Muscle of arm (tissue), 14 donors: ENCODE measurements at places on chromosomes 7 and 10. TPM values are rescaled to one million over a fixed set of nuclear protein-coding genes. Genes with fewer than 3 reads are reported as not detected.

The GOT1 gene
- 36.5 TPM for polyA plus RNA-seq

The KCNIP2 gene
- 5.1 TPM for polyA plus RNA-seq

The RAMP3 gene
- 4.4 TPM for polyA plus RNA-seq

The FAS gene
- 8.3 TPM for polyA plus RNA-seq

The GPR15LG gene
- not detected for polyA plus RNA-seq

The PRKCQ gene
- polyA plus RNA-seq, result 14.9 TPM

The ELAPOR2 gene
- 6.6 TPM for polyA plus RNA-seq

- no peak for DNase-seq
Measured at GRCh38 chr7:84529480-84530205, 335.1 kb upstream of the SEMA3A start.

DNA sequence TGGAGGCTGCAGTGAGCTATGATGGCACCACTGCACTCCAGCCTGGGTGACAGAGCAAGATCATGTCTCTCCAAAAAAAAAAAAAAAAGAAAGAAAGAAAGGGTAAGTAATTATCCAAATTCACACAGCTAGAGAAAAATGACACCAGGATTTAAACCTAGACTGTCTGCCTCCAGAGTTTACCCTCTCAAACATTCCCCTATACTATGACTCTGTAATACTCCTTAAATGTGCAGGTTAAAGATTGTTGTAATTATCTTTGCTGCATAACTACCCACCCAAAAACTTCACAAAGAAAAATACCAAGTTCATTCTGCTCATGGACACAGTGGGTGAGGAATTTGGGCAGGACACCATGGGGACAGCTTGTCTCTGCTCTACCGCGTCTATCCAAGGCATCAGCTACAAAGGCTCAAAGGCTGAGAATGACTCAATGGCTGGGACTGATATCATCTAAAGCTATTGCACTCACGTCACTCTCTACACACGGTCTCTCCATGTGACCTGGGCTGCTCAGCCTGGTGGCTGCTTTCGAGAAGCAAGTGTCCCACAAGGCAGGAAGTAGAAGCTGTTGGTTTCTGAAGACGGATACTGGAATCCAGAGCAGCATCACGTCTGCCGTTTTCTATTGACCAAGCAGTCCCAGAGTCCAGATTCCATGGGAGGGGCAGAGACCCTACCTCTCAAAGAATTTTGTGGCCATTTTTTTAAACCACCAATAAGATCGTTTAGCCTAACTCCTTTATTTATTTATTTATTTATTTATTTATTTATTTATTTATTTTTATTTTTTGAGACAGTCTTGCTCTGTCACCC, 185.7 kb upstream of the AUTS2 start:
- DNase-seq, result no peak

DNA sequence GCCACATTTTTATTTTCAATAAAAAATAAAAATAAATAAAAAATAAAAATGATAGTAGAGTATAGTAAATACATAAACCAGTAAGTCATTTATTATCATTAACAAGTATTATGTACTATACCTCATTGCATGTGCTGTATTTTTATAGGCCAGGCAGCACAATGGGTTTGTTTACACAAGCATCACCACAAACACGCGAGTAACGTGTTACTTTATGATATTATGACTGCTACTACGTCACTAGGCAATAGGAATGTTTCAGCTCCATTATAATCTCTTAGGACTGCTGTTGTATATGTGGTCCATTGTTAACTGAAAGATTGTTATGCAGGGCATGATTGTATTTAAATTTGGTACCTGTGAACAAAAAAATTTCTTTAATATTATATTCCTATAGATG, 20.8 kb upstream of the SDHAF3 start:
- no peak for DNase-seq

DNA sequence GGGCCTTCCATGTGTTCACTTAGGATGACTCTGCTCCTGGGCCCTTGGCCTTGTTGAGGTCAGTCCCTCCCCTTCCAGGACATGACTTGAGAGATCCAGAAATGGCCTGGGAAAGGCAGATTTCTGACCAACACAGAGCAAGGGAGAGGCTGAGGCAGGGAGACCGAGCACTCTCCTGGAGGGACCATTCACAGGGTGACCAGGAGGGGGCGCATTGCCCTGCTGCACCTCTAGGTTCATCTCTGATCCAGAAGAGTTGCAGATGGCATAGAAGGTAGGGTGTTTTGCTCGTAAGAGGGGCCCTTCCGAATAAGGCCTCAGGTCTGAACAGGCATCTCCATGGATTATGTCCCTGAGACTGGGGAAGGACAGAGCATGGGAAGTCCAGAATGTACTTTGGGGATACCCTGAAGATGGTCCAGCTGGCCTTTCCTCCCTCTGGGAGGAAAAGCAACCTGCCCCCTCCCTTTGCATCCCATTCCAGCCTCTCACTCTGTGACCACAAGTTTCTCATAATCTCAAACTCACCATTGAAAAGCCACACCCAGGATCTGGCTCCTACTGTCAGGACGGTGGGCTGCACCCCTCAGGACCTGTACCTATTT, 6.6 kb downstream of the DMBT1 start:
- DNase-seq, result no peak

- DNase-seq, result no peak
Measured at GRCh38 chr10:17655567-17656146, 11.7 kb downstream of the STAM start.

- DNase-seq, result no peak
Measured at GRCh38 chr10:102397222-102398171, 2.0 kb downstream of the NFKB2 start.

- DNase-seq, result no peak
Measured at GRCh38 chr7:133389727-133390126, 136.8 kb downstream of the EXOC4 start.

GRCh38 chr7:149415391-149416071, 45.3 kb downstream of the ZNF777 start:
- DNase-seq, result peak; percentile 23

DNA sequence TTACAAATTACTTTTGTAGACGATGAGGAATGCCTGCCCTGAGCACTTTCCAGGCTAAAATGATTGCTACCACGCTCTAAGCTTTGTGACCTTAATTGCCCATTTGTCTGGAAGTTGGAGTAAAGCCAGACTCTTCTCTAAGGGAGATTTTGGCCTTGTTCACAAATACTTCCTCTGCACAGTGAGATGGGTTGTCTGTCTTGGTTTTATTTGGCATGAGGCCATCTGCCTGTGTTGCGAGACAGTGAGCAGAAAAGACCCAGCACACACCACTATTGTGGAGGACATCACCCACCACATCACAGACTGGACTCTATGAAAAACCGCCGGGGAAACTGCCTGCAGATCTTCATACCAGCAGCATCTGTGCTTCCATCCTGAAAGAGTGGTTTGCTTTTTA, 138.4 kb downstream of the BICC1 start:
- peak; percentile 48 for DNase-seq

DNA sequence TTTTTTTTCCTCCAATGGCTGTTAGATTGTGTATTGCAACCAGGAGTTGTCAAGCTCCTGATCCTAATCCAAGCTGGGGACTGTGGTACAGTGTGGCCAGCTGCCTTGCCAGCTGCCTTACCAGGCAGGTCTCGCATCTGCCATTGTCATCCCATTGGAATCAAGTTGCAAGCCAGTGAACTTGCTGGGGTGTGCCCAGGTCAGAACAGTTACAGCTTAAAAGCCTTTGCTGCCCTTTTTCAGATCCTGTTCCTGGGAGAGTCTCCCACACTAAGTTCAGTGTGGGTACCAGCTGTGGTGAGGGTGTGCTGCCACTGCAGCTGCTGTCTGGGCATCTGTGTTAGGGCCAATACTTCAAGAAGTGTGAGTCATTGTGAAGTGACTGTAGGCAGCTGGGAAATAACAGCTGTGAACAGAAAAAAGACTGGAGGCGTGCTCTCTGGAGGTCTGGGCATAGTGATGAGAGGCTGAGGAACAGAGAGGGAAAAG, 72.8 kb downstream of the CCNY start:
- DNase-seq, result peak; percentile 50

DNA sequence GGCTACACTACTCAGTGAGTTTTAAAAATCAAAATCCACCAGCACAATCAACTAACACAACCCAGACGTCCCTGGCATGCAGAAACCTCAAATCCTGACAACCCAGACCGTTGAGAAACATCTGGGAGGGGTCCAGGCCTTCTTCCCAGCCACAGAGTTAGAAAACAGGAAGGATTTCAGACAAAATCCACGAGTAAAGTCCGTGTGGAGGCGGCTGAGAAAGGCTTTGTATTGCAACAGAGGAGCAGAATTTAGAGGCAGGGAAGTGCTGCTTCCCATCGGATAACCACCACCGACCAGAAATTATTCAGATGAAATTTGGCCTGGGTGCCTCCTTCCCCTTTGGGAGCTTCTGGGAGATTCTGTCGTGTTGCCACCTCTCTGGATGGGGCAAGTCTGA, 61.5 kb downstream of the TNS3 start:
- no peak for DNase-seq

GRCh38 chr10:61452655-61453641, at the start of gene TMEM26:
TSS of gene TMEM26 (minus strand) at chr10:61453381. CDS start at chr10:61453081, 300 bp downstream.
- DNase-seq, result peak; percentile 86

- no peak for DNase-seq
Measured at GRCh38 chr10:127216786-127217185, 20.4 kb upstream of the INSYN2A start.

- DNase-seq, result peak; percentile 31
Measured at GRCh38 chr10:50421026-50421719, 169.9 kb upstream of the ASAH2 start.
